ENCODE measurements at places on chromosomes 12 and 14.

GRCh38 chr14:53151523-53152183 is 1.5 kb downstream of the DDHD1 start:
- peak overlapping the region; percentile 95 for H3K27ac ChIP-seq
- peaks cover 34% of the 10 kb centered on the region for H3K36me3 ChIP-seq
- peaks cover 57% of the 10 kb centered on the region for H3K4me1 ChIP-seq
- no peak for DNase-seq
- peak overlapping the region; percentile 99 for H3K4me3 ChIP-seq

DNA sequence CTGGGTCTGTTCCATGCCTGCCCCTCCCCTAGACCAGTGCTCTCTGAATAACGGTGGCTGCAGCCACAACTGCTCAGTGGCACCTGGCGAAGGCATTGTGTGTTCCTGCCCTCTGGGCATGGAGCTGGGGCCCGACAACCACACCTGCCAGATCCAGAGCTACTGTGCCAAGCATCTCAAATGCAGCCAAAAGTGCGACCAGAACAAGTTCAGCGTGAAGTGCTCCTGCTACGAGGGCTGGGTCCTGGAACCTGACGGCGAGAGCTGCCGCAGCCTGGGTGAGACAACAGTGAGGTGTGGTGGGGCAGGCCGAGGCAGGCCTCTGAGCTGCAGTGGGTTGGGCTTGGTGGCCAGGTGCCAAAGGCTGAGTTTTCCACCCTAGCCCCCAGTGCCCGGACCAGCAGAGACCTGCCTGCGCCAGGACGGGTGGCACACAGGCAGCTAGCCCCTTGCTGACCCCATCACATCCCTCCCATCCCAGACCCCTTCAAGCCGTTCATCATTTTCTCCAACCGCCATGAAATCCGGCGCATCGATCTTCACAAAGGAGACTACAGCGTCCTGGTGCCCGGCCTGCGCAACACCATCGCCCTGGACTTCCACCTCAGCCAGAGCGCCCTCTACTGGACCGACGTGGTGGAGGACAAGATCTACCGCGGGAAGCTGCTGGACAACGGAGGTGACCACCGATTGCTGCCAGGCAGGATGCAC is 28.2 kb upstream of the LRP1-AS start:
- no peaks in the 10 kb centered on the region for H3K4me1 ChIP-seq
- no peaks in the 10 kb centered on the region for H3K36me3 ChIP-seq
- peak; percentile 23 for DNase-seq
- no peaks in the 10 kb centered on the region for H3K27me3 ChIP-seq
- no peak overlapping the region for H3K27ac ChIP-seq

DNA sequence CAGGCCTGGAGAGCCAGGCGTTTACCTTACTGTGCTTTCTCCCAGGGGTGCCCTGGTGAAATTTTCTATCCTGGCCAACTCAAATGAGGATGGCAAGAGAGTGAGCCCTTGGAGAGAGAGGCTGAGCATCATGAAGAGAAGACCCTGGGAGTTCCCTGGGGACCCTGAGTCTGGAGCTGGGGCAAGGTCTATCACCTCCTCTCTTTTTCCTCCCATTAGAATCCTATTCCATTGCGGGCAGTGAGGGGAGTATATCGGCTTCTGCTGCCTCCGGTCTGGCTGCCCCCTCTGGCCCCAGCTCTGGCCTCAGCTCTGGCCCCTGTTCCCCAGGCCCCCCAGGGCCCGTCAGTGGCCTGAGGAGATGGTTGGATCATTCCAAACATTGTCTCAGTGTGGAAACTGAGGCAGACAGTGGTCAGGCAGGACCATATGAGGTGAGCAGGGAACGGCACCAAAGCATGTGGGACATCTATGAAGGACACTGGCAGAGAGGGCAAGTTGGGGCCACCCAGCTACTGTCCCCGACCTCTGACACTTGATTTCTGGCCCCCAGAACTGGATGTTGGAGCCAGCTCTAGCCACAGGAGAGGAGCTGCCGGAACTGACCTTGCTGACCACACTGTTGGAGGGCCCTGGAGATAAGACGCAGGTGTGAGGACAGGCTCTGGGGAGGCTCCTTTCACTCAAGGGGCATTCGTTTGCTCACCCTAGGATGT is 1.6 kb downstream of the ARHGEF25 start:
- peaks cover 49% of the 10 kb centered on the region for H3K27me3 ChIP-seq
- peaks cover 2% of the 10 kb centered on the region for H3K4me1 ChIP-seq
- DNase-seq = no peak

GRCh38 chr14:34348592-34348991 is 113.4 kb downstream of the SPTSSA start:
- no peak for DNase-seq
- H3K27me3 ChIP-seq = no peaks in the 10 kb centered on the region
- no peaks in the 10 kb centered on the region for H3K36me3 ChIP-seq
- H3K4me1 ChIP-seq = no peaks in the 10 kb centered on the region
- H3K4me3 ChIP-seq = no peak overlapping the region

GRCh38 chr12:103114296-103115055 is 157.0 kb downstream of the ASCL1 start:
- H3K27ac ChIP-seq = no peak overlapping the region
- no peak overlapping the region for H3K4me3 ChIP-seq
- DNase-seq = no peak
- H3K27me3 ChIP-seq = no peaks in the 10 kb centered on the region

GRCh38 chr12:104404781-104405180 is 52.0 kb upstream of the CHST11 start:
- H3K27ac ChIP-seq = no peak overlapping the region
- H3K27me3 ChIP-seq = peaks cover 4% of the 10 kb centered on the region
- peaks cover 7% of the 10 kb centered on the region for H3K4me1 ChIP-seq
- no peak for DNase-seq
- no peak overlapping the region for H3K4me3 ChIP-seq

- peaks cover 7% of the 10 kb centered on the region for H3K27me3 ChIP-seq
- no peak overlapping the region for H3K4me3 ChIP-seq
- H3K36me3 ChIP-seq = no peaks in the 10 kb centered on the region
- no peak overlapping the region for H3K27ac ChIP-seq
- H3K4me1 ChIP-seq = no peaks in the 10 kb centered on the region
Measured at GRCh38 chr14:89881839-89882238, 72.7 kb downstream of the EFCAB11 start.
